ENCODE measurements at places on chromosomes 12 and 14.
A peak's percentile ranks its signal among the peaks of the same experiment; 100 is the strongest.

DNA sequence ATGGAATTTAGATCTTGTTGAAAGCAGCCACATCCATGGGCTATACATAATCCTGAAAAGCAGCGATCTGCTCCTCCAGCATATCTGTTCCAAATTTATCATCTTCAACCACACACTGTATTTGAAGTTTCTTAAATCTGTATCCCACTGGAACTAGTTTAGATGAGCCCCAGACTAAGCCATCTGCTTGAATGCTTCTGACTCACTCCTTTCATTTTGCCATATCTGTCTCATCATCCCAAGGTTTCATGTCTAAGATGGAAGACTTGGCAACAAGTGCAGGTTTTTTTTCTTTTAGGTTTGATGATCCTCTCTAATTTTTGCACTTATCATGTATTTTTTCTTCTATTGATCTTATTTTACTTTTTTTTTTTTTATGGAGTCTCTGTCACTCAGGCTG lies 54.4 kb upstream of the TMEM263 start:
- no peak for DNase-seq

DNA sequence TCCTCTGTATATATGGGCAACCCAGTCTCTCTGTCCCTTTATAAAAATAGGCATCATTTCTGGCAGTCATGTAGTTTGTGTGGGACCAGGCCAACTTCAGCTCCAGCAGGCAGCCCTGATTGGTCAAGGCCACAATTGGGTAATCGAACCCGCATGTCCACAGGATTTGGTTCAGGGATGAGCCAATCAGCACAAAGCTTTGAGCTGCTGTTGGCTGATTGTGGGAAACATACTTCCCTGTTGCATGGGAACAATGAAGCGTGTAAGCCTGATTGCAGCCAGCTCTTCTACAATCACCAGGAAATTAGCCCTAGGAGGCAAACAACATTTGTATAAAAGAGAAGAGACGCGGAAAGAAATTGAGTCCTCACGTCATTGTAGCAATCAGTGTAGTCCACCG lies 328.6 kb downstream of the PCNX1 start:
- DNase-seq = no peak

DNA sequence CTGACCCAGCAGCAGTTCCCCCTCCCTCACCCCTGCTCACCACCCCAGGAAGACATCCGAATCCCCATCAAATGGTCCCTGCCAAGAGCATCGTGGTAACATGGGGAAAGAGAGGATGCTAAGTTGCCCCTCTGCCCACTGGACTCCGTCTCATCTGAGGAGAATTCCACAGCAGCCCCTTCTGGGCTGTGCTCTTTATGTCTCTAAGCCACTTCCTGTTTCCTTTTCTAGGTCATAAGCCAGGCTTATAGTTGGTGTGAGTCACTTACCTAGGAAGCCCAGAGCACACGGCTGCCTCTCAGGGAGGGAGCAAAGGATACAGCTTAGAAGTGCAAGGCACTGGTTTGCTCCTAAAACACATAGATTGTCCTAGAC lies 76.0 kb downstream of the VCPKMT start:
- no peak for DNase-seq

GRCh38 chr14:78978896-78979295 lies 808.7 kb downstream of the NRXN3 start:
- DNase-seq = no peak

DNA sequence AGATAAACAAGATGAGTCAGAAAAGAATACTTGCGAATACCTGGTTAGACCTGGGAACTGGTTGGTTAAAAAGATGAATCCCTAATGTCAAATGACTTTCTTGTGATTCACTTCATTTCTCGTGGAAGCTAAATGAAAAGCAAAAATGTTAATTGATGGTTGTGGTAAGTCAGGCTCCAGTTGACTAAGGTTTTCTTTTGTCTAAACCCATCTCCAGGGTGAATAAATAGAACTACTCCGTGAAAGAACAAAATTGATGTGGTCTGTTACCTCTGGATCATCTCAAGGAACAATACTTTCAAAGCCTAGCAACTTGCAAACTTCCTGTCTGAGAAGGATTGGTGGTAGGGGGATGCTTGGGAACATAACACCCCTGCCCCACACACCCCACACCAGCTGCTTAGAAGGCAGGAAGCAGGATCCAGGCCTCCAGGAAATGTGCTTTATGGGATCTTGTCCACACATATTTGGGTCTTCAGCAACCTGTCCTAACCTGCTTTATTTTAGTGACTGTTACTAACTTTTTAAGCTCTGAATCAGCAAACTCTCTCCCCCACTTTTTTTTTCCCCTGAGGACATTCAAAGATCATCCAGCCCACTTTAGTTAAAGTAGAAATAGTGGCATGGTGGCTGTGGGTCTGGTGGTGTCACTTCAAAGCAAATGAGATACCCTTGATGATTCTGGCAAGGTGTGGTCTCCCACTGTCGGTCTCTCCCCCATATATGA lies 60.4 kb upstream of the PTHLH start:
- DNase-seq = no peak

DNA sequence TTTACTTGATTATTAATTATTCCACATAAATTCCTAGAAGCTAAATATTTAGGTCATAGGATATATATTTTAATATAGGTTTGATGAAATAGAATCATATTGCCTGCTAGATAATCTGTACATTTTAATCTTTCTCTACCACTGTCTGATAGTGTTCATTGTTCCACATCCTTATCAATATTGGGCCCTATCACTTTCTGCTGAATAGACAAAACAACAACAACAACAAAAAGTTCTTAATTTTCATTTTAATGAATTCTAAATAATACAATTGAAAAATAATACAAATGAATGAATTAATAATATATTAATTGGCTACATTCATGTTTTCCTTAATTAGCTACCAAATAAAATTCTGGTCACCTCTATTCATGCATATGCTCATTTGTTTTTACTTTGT lies 1437.2 kb downstream of the LRFN5 start:
- DNase-seq = no peak

GRCh38 chr12:39368096-39368495 lies 74.8 kb downstream of the KIF21A start:
- DNase-seq = no peak

DNA sequence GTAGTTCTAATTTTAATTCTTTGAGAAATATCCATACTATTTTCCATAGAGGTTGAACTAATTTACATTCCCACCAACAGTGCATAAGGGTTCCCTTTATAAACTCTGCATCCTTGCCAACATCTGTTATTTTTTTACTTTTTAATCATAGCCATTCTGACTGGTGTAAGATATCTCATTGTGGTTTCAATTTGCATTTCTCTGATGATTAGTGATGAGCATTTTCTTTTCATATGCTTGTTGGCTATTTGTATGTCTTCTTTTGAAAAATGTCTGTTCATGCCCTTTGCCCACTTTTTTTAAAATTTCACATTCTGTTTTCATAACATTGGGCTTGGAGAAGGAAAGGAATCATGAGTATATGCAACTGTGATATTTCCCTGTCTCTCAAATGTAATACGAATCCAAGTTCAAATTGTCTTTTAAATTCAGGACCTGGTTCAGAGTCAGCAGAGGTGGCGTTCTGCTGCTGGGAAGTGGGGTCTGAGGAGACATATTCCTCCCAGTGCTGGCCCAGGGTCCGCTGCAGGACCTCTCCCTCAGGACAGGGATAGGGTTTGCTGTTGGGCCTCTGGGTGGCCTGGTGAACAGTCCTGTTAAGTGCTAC lies 81.2 kb upstream of the ETV6 start:
- no peak for DNase-seq

DNA sequence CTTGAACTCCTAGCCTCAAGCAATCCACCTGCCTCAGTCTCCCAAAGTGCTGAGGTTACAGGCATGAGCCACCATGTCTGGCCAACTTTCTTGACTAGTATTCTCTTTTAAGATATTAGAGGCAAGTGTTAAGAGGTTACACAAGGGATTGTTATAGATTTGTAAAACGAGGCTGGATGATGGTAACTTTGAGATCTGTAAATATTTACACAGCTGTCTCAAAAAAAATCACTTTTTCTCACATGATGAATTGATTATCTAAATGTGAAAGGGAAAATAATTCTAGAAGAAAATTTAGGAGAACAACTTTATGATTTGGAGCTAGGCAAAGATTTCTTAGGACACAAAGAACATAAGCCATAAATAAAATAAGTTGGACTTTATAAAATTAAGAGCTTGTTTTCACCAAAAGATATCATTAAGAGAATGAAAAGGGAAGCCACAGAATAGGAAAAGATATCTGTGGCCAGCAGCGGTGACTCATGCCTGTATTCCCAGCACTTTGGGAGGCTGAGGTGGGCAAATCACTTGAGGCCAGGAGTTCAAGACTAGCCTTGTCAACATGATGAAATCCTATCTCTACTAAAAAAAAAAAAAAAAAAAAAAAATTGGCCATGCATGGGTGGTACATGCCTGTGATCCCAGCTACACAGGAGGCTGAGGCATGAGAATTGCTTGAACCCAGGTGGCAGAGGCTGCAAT lies 77.4 kb downstream of the BBS10 start:
- DNase-seq = no peak

DNA sequence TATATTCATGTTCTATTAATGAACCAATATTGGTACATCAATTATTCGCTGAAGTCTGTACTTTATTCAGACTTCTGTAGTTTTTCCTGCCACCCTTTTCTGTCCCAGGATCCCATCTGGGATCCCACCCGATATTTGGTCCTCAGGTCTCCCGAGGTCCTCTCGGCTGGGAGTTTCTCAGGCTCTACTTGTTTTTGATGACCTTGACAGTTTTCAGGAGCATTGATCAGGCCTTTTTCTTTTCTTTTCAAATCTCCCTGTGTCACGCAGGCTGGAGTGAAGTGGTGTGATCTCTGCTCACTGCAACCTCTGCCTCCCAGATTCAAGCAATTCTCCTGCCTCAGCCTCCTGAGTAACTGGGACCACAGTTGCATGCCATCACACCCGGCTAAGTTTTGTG lies 11.2 kb downstream of the BRI3BP start:
- no peak for DNase-seq

GRCh38 chr12:107522692-107523477 lies 162.7 kb upstream of the PWP1 start:
- peak; percentile 2 for DNase-seq

- DNase-seq = peak; percentile 96
These were observed 40.3 kb downstream of the ADGRD1 start for GRCh38 chr12:130993759-130994670.

DNA sequence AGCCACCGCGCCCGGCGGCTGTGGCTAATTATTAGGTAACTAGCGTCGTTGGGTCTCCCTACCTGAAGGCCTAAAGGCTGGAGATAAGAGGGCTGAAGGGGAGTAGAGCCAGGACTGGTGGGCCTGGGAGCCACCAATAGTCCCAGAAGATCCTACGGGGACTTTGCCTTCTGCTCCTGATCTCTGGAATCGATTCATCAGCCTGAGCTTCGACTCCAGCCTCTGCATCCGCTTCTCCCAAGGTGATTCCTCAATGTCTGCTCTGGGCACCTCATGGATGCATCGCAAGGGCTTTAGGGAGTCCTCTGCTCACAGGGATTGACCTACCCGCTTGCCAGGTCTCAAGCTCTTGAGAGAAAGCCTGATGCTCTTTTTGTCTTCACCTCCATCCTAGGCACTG lies 14.7 kb upstream of the KDM2B start:
- DNase-seq = no peak

DNA sequence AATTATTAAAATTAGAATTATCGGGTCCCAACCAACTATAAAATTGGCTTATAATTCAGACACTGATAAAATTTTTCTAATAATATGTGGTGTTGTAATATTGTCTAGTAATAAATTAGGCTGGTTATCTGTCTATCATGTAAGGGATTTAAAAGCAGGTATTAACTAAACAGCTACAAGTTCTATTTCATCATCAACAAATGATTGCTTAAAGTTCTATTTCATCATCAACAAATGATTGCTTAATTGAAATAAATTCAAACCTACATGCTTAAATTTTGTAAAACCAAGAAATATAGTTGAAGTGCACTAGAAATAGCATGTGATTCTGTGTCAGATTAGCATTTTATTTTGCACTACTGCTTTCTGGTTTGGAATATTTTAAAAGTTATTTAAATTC lies 34.1 kb downstream of the SLCO1A2 start:
- DNase-seq = no peak

- DNase-seq = no peak
These were observed 42.4 kb downstream of the TMEM30B start for GRCh38 chr14:61238611-61239245.

GRCh38 chr12:26271889-26272492 lies 76.6 kb downstream of the SSPN start:
- no peak for DNase-seq

DNA sequence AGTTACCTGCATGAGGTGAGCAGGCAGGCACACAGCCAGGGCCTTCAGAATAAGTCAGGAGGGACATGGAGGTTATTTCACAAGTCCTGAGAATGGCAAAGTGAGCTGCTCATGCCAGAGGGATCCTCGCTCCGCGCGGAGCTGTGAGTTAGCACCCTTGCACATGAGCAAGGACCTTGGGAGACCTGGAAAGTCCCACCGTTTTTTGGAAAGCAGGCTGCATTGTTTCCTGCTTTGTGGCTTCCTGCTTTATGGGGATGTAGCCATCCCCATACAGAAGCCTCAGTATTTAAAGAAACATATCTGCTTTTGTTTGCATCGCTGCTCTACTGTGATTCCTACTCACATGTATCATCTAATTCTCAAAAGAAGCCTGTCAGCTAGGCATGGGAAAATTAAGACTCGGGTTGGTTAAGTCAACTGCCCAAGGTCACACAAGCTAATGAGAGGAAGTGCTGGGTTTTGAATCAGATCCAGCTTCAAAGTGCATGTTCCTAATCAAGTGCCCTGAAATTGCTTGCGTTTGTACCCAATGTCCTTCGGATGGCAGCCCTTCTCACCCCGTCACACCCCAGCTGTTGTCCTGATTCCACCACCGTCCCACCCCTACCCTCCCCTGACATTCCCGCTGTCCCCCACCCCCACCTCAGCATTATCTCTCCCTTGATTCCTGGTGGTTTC lies 106.2 kb downstream of the CRACR2A start:
- no peak for DNase-seq

GRCh38 chr12:116693286-116694227 lies 44.3 kb downstream of the SPRING1 start:
- DNase-seq = no peak

GRCh38 chr14:100828031-100828769 lies 2.3 kb downstream of the MEG3 start:
- no peak for DNase-seq

DNA sequence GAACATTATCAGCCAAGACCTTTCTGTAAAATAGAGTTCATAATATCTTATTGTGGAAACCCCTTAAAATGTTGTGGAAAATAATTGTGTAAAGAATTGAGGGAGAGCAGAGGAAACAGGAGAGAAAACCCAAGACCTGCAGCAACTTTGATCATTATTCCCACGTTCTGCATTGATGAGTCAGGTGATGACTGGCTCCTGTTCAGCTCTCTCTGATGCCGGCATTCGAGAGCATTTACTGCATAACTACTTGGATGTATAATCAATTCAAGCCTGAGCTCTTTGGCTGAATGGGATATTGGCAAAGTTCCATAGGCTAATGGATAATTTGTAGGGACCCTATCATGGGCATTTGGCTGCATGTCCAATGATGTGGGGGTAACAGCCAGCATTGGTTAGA lies 176.3 kb upstream of the ARID2 start:
- no peak for DNase-seq

GRCh38 chr12:62701492-62701891 lies 233.5 kb downstream of the PPM1H start:
- DNase-seq = no peak

- DNase-seq = no peak
These were observed 30.5 kb downstream of the ATL1 start for GRCh38 chr14:50590464-50590863.

- DNase-seq = no peak
These were observed 14.6 kb upstream of the EEA1 start for GRCh38 chr12:92943482-92944250.

Measured in SHP77 treated with DMSO at 0.1 percent for 48 hours (cell line).